Activated CD4-positive, alpha-beta memory T cell treated with anti-CD3 and anti-CD28 coated beads for 36 hours (primary cell): ENCODE measurements at places on chromosomes 5 and 9. TPM values are rescaled to one million over a fixed set of nuclear protein-coding genes. Genes with fewer than 3 reads are reported as not detected.

Gene NIPBL
- 35.4 TPM for total RNA-seq

Gene GZMA
- total RNA-seq: 13.7 TPM

Gene IPO11
- total RNA-seq: 55.4 TPM

Gene SHOC1
- not detected for total RNA-seq

Gene KIF20A
- total RNA-seq: 60.3 TPM

GRCh38 chr5:29252390-29252789 lies 1941.1 kb upstream of the CDH6 start:
- no peak for DNase-seq

DNA sequence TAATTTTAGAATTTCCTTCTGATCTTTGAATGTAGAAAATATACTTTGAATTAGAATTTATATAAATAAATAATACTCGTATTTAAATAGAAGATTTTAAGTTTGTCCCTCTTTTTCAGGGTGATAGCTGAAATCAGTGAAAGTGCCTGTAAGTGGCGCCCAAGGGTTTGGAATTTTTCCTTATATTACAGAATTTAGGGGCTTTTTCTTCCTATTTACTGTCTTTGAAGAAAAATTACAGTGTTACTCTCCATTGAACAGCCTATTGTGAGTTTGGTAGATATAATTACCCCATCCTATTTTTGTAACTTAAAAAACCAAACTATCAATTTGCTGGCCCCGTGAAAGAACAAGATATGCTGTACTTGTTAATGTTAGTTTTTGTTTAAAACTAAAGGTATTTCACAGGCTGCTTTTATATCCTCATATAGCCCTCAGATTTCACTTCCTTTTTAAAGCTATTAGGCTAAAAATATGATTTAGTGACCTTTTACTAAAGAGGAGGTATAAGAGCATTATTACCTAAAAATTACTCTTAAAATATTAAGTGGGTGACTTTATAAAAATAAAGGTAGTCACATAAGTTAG lies 3.2 kb downstream of the MAP3K1 start:
- DNase-seq: no peak

- DNase-seq: no peak
These were observed 457 bp downstream of the UGCG start for GRCh38 chr9:111896942-111897600.

GRCh38 chr5:74310997-74311930 lies 329.3 kb downstream of the ENC1 start:
- DNase-seq: no peak

GRCh38 chr5:60916646-60917045 lies 28.2 kb downstream of the ERCC8 start:
- no peak for DNase-seq

- no peak for DNase-seq
These were observed 111.1 kb downstream of the ARRDC3 start for GRCh38 chr5:91271999-91272398.

DNA sequence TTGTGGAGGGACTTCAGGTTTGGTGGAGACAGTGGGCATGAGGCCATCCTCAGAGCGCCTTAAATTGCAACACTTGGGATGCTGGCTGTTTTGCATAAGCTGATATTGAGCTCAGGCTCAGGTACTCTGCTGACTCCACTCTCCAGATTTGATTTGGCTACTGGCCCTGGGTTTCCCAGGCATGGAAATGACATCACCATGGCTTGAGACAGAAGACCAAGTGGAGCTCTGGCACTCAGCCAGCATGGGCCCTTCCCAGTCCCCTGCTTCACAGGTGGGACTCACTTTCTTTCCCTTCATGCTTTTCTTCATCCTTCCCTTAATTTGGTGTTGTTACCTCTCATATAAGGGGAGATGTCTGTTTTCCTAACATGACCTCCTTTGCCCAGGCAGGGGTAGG lies 72.0 kb upstream of the IL12B start:
- DNase-seq: no peak

DNA sequence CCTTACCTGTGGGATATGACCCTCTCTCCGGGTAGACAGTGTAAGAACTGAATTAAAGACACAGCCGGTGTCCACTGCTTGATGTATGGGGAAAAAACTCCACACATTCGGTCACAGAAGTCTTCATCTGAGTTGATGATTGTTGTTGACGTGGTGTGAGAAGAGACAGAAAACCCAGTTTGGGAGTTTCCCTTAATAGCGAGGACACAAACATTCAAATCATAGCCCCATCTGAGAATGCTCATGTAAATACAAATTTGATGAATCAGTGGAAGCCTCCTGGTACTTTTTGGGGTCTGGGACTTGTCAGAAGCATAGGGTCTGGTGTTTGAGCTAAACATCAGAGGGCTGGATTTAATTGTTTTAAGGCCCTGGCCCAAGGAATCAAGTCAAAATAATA lies 11.0 kb downstream of the HAVCR1 start:
- DNase-seq: no peak

GRCh38 chr5:37641933-37642332 lies 197.9 kb downstream of the GDNF start:
- no peak for DNase-seq

GRCh38 chr5:139889410-139889809 lies 93.8 kb downstream of the PSD2 start:
- DNase-seq: no peak

- DNase-seq: no peak
These were observed 261.8 kb upstream of the CLINT1 start for GRCh38 chr5:158120760-158121159.

GRCh38 chr5:128813317-128814070 lies 151.8 kb upstream of the SLC27A6 start:
- no peak for DNase-seq

- no peak for DNase-seq
These were observed 23.5 kb upstream of the CARTPT start for GRCh38 chr5:71695595-71695994.

DNA sequence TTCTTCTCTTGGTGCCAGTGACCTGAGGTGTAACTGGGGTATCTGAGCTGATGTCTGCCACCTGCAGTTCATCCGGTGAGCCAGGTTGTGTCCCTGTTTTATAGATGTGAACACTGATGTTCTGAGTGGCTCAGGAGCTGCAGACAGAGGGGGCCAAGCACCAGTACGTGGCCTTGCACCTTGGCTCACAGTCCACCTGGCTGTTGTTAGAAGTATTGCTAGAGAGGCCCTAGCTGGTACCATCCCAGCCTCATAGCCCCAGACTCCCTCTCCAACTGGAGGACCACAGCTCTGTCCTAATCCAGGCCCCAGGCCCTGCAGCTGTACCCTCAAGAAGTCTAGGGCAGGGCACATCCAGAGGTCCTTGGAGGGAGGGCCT lies 16.2 kb downstream of the PHF2 start:
- no peak for DNase-seq
